ENCODE measurements at places on chromosomes 7 and 10.

DNA sequence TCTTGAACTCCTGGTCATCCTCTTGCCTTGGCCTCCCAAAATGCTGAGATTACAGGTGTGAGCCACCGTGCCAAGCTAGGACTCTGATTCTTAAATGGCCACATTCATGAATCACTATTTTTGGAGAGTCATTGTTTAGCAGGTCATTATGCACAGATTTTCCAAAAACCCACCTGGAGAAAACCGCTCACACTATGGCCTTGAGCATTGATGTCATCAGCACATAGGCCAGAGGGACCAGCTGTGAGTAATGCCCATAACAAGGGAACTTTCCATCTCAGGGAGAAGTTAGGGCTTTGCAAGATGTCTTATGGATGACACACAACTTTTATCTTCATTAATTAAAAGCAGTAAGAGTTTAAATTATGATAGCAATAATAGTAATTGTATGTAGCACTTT lies 86.4 kb upstream of the KIF5B start:
- DNase-seq = no peak

GRCh38 chr7:25386311-25386744 lies 158.0 kb upstream of the NPVF start:
- no peak for DNase-seq

- DNase-seq = no peak
Observed at GRCh38 chr7:27101171-27101956, 1.1 kb downstream of the HOXA2 start.

- DNase-seq = peak; percentile 64
Observed at GRCh38 chr10:60937784-60938654, 6.0 kb downstream of the RHOBTB1 start.

DNA sequence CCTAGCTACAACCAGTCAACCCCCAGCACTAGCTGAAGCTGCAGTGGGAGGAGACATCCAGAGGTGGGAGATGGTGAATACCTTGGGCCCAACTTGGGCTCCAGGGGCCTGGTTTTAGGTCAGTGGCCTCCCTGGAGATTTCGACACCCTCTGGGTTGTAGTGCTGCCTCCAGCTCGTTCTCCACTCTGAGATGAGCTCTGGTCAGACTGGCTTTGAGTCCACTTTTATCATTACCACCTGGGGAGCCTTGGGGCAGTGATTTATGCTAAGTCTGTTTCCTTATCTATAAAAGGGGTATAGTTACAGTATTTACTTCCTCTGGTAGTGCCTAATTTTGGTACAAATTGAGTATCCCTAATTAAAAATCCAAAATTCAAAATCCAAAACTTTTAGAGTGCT lies 22.8 kb downstream of the PPIA start:
- no peak for DNase-seq

DNA sequence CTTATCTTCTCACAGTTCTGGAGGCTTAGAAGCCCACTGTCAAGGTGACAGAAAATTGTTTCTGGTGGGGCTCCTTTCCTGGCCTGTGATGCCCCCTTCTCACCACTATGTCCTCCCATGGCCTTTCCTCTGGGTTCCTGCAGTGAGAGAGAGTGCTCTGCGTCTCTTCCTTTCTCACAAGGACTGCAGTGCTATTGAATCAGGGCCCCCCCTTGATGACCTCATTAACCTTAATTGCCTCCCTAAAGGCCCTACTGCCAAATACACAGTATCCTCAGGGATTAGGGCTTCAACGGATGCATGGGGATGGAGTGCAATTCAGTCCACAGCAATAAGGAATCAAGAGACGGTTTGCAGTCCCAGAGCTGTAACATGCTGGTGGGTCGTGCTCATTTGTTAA lies 82.0 kb upstream of the GRB10 start:
- DNase-seq = no peak

DNA sequence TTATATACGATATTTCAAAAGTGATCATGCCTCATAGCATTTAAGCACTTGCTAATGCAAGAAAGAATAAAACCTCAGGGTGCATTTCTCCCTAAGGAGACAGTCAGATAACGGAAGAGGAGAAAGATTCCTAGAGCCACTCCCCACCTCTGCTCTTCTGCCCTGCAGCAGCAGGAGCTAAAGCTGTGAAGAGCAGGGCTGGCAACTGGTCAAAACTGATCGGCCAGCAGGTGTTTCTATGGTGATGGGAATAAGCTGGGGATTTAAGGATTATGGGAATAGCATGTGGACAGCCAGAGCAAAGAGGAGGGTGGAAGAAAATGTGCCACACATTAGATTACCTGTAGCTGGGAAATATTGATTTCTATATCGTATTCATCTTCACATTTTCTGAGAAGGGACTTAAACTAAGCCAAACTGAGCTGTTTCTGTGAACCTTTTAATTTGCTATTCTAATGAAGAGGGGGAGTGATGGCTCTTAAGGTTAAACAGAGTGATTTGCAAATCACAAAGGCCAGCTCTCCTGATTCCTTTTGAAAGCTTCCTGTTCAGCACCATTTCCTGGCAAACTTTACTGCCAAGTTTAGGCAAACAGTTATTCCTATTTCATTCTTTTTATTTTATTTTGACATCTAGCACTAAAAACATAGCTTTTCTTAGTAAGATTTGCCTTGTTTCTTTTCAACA lies 268.9 kb upstream of the PFKP start:
- DNase-seq = no peak

GRCh38 chr10:112926906-112927688 lies 22.9 kb upstream of the TCF7L2 start:
- DNase-seq = no peak

- no peak for DNase-seq
Observed at GRCh38 chr10:60396766-60397165, 7.1 kb upstream of the ANK3 start.
